Muscle of back (tissue), 13 donors: ENCODE measurements at places on chromosomes 1 and 21. TPM values are rescaled to one million over a fixed set of nuclear protein-coding genes. Genes with fewer than 3 reads are reported as not detected.

- no peak for DNase-seq
These were observed 175.4 kb downstream of the ZBTB18 start for GRCh38 chr1:244226435-244226834.

DNA sequence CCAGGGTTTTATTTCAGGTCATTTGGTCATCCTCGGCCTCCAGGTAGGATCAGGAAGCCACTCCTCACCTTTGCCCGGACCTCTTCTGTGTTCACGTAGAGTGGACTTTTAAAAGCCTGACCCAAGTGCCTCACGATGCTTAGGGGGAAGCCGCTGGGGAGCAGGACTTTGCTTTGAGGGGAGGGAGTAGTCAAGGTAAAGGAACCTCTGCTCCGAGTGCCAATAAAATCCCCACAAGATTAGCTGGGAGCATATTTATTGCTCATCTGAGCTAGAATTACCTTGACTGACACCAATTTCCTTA lies 603 bp upstream of the DHRS3 start:
- DNase-seq, result no peak

GRCh38 chr21:42025376-42026081 lies 15.4 kb upstream of the ZBTB21 start:
- DNase-seq, result no peak

DNA sequence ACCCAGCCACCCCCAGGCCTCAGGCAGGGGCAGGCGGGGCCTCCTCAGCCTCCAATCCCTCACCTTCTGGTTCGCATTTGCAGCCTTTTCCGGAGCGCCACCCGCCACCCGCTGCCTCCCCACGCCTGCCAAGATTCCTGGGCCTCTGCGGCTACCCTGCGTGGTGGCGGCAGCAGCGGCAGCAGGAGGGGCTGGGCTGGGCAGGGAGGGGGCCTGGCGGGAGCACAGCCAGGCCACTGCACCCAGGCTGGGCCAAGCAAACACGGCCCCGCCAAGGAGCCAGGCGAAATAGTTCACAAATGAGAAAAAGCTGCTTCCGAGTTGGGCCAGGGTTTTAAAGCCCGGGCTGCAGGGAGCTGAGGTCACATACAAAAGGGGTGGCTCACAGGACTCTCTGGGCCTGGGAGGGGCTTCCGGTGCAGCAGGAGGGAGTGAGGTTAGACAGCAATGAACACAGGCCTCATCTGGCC lies 9.8 kb downstream of the COL8A2 start:
- peak; percentile 56 for DNase-seq

DNA sequence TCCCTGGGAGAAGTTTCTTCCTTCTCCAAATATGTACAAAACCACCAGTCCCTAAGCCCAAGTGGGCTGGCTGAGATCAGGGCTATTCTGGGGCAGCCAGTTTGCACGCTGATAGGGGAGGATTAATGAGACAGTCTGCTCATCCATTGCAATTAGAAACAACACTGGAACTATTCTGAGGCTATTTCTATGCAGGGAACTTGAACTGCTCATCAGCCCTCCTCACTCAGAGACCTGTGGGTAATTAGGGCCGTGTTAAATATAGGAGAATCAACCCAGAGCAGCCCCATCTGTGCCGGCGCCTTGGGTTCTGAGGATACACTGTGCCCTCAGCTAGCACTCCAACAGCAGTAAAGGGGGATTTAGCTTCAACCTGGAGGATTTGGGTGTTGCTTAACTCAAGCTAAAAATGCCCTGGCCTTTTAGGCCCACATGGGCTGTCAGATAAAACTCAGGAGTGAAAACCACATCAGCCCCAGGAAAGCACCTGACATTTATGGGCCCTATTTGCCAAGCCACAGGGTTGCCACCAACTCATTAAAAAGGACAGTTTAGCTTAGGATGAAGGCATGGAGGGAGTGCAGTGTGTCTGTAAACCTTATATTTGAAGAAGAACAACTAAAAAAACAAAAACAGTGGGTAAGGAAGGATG lies 53.9 kb downstream of the DUSP10 start:
- no peak for DNase-seq

- peak; percentile 84 for DNase-seq
These were observed 25.7 kb downstream of the RAB7B start for GRCh38 chr1:205977402-205978014.

GRCh38 chr1:24216276-24217074 lies 29.4 kb upstream of the IFNLR1 start:
- no peak for DNase-seq

DNA sequence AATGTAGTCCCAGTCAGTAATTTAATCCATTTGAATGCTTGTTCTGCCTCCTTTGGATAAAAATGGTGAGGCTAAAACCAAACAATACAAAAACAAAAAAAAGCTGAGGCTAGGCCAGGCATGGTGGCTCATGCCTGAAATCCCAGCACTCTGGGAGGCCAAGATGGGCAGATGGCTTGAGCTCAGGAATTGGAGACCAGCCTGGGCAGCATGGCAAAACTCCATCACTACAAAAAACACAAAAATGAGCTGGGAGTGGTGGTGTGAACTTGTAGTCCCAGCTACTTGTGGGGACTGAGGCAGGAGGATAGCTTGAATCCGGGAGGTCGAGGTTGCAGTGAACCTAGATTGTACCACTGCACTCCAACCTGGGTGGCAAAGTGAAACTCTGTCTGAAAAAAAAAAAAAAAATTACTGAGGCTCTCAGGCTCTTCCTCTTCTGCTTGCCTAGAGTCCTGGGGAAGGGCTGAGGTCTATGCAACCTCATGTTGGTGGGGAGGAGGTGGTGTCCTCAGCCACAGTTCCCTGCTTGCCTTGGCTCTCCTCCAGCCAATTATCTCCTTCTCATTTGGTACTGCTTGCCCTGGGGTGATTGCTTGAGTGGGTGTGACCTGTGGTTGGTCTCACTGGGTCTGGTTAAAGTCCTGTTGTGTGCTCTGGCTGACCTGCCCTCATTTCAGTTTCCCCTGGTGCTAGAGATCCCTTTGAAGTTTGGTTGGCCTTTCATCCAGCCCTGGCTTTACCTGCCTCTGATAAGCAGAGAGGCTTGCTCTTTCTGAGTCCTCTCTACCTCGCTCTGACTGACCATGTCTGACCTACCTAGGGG lies 20.9 kb downstream of the S1PR1 start:
- DNase-seq, result no peak

MAP7D1 gene
- polyA plus RNA-seq, result 168 TPM

OR2T6 gene
- not detected for polyA plus RNA-seq

CAPZB gene
- polyA plus RNA-seq, result 233 TPM

HSD3B2 gene
- polyA plus RNA-seq, result not detected

RYR2 gene
- 4.6 TPM for polyA plus RNA-seq

ETV3L gene
- not detected for polyA plus RNA-seq
